ENCODE measurements at places on chromosomes 2 and 18.

GRCh38 chr18:75183524-75183923 lies 25.4 kb downstream of the PTGR3 start:
- no peak for DNase-seq

DNA sequence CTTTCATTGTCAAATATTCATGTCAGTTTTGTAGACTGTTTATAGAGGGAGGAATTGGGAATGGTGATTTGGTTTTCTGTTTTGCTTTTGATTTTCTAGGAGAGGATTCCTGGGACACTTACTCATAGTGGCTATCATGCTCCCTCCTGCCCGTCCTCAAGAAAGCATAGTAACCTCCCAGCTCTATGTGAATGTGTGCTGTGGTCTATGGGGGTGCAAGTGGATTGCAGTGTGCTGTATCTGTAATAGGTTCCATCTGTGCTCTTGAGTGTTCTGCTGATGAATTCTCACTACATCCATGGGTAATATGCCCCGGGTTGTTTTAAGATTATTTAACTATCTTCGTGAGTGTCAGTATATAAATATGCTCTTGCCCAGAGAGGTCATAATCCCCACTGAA lies 811.3 kb downstream of the CNTNAP5 start:
- no peak for DNase-seq

GRCh38 chr2:219035942-219036341 lies 5.4 kb downstream of the CFAP65 start:
- no peak for DNase-seq

DNA sequence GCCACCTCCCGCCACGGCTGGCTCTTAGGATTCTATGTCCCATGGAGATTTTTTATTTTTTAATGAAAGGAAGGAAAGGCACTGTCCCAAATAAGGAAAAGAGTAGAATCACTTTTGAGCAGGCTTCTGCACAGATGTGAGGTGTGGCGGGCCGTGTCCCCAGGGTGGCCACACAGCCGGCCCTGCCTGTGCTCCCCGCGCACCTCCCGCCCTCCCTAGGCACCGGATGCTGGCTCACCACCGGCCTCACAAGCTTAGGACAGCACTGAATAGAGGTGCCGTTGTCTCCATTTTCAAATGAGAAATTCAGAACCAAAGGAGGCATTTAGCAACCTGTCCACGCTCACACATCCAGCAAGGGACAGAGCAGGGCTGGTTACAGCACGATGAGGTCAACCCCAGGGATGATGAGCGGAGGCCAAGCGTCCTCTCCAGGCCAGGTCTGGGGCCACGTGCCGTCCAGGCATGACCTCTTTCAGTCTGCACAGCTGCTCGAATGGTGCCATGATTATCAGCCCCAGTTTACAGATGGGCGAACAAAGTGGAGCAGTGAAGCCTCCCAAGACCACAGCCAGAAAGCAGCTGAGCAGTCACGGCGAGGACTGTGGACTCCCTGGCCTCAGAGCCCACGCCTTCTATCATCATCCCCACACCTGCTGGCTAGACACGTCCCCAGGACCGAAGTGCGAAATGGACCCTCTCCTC lies 20.7 kb upstream of the TEX51 start:
- no peak for DNase-seq

GRCh38 chr2:240712121-240712520 lies 20.5 kb downstream of the AQP12A start:
- DNase-seq = no peak
